ENCODE measurements at places on chromosomes 5 and 9.

DNA sequence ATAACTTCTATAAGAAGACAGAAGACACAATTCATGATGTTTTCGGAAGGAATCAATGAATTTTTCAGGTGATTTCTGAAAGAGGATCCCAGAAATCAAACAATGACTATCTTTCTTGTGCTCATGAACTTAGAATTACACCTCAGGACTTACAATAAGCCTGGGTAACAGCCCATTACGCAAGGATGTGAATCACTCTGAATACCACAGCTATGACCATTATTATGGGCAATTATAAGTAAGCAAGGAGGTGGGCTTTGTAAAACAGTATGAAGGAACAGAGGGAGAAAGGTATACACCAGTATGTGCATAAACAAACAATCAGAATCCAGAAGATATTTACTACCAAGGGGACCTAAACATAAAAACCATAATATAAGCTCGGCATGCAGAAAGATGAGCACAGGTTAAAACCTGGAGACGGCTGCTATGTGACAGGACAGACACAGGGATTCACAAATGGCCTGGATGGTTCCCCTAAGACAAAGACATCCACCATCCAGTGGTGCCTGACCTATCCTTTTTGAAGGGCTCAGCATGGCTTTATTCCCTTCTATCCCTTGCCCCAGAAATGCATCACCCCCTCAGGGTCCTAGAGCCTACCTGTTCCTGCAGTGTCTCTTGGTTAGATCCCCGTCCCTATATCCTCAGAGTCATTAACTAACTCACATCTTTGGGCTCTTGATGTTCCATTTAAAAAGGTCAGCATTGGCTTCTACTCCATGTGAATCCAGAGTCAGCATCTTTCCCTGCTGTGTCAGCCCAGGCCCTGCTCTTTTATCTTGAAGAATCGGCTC is 21.8 kb upstream of the PPP2CA start:
- peak; percentile 81 for DNase-seq

DNA sequence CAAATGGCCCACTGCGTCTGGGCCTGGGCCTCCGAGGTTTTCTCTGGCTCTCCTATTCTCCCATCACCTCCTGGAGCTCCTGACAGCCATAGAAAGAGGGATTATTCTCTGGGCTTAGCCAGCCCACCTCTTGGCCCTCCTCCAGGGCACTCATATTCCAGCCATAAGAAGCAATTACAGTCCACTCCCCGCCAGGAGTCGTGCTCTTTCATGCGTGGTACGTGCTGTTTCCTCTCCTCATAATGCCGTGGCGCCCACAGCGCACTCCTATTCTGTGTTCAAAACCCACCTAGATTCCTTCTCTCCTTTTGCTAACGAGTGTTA is 240.8 kb upstream of the ZNF462 start:
- DNase-seq: no peak

DNA sequence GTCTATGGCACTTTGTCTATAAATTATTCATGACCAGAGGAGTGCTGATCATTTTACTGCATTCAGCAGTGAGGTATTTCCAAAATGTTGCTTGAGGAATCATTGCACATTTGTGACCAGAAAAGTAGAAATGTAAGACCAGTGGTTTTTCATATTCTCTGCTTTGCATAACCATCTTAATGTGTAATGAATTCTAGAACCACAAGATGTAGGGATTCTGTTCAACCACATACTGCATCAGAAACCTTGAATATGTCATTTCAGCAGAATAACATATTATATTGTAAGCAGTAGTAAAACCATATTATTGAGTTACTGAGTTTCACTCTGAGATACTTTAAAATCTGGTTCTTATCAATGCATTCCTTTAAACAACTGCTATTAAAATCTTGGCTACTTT is 1243.4 kb downstream of the MAT2B start:
- no peak for DNase-seq

- no peak for DNase-seq
These were observed 393.1 kb downstream of the MAN2A1 start for GRCh38 chr5:110082863-110083262.

DNA sequence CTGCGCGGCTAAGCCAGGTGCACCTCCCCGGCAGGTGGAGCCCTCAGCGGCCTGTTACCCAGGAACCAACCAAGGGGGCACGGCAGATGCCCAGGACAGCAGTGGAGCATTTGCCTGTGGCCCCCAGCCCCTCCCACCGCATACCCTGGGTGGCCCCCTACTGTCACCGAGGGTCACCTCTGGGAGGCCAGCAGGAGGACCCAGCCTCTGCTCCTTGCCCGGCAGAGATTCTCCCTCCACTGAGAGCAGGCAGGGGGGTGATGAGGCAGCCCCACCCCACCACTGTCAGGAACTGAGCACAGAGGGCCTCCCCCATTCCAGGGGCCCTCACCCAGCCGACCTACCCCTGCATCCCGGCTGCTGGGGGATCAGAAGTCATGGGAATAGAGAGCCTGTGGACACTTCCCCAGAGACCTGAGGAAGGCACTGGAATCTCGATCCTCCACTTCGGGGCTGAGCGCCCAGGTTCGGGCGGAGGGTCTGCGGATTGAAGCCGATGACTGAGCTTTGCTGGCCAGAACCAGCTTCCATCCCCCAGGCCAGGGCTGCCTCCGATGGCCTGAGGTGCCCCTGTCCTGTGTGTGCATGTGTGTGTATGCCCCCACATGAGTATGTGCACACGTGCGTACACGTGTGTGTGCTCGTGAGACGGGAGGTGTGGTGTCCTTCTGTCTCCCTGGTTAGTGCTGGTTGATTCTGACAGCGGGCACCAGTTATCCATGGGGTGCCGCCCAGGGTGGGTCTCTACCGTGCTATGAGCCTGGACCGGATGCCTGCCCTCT is at the start of gene QRFP:
TSS of gene QRFP (minus strand) at position 580 of the 782 bp plus-strand sequence. CDS start 2,974 bp downstream, outside the sequence.
- no peak for DNase-seq

- DNase-seq: no peak
These were observed 100.9 kb upstream of the MAP1B start for GRCh38 chr5:72006361-72006760.

- no peak for DNase-seq
These were observed 468.2 kb downstream of the ARHGEF28 start for GRCh38 chr5:74094096-74094781.

DNA sequence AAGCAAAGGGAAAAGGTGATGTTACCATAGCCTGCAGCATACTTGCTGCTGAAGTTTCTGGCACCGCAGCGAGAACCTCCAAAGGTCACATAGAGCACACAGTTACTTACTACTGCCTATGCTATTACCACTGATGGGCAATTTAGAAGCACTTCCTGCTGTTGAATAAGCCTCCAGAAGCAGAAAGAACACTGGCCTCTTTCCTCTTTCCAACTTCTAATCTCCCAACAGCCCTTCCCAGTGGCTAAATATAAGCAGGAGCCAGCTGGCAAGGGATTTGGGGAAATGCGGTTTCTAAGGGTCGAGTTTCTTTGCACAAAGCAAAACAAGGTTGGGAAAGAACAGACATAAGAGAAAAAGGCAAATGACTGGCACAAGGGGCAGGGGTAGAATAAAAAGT is 669.2 kb upstream of the ACO1 start:
- no peak for DNase-seq

GRCh38 chr9:698276-698675 is 143.2 kb upstream of the DMRT1 start:
- DNase-seq: no peak

- peak; percentile 93 for DNase-seq
These were observed 992 bp upstream of the RPP25L start for GRCh38 chr9:34612788-34613390.

GRCh38 chr5:67857502-67857901 is 358.1 kb upstream of the PIK3R1 start:
- DNase-seq: no peak

DNA sequence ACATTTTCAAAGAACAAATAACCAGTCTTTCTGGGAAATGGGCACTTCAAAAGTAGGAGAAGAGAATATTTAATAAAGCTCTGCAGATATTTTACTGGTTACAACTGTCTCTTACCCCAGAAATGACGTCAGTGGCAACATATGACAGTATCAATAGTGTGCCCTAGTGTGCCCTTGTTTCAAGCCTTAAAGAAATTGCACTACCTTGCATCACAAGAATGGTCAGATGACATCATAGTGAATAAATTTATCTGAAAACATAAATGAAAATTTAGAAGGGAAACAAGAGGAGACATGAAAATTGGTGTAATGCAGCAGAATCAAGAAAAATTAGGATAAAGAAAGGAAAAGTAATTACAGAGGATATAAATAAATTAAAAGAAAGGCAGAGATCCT is 176.7 kb downstream of the GNAQ start:
- DNase-seq: no peak

GRCh38 chr5:179271821-179272325 is 73.4 kb downstream of the ADAMTS2 start:
- DNase-seq: no peak

GRCh38 chr5:2744485-2744884 is 7.0 kb downstream of the IRX2 start:
- DNase-seq: no peak

GRCh38 chr5:83891261-83891660 is 170.6 kb upstream of the HAPLN1 start:
- DNase-seq: no peak

DNA sequence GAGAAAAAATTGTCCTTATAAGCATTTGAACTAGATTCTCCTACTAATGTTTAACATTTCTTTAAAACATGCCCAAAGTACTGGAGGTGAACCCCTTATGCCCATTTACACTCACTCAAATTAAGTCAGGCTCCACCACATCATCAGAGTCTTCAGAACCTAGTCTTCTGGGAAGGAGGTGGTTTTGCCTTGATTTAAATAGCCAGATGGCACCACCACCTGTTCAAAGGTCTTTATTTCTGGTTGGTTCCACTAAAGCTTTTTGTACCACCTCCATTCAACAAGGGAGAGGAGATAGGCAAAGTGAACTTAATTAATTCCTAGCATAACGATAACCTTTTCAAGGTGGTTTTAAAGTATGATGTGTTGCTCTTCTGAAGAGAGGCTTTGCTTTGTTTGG is 189.5 kb downstream of the SLF1 start:
- DNase-seq: no peak

- peak; percentile 68 for DNase-seq
These were observed 10.9 kb upstream of the GADD45G start for GRCh38 chr9:89593727-89594427.

GRCh38 chr5:115869256-115869795 is 27.6 kb downstream of the AP3S1 start:
- no peak for DNase-seq

DNA sequence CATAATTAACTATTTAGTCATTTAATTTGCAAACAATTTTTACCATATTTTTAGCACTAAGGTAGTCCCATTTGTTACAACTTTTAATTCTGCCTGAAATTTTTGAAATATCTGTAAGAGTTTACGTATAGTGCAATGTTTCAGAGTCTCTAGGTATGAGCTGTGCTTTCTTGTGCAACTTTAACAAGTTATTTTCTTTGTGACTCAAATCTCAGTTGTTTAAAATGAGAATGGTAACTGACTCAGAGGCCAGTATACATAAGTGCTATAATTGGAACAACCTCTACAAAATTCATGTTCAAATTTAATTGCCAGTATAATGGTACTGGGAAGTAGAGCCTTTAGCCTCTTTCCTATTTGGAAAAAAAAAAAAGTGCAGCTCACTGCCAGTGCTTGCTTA is 14.2 kb upstream of the ZNF883 start:
- no peak for DNase-seq

- DNase-seq: no peak
These were observed 114.4 kb upstream of the ZNF366 start for GRCh38 chr5:72621576-72621975.

DNA sequence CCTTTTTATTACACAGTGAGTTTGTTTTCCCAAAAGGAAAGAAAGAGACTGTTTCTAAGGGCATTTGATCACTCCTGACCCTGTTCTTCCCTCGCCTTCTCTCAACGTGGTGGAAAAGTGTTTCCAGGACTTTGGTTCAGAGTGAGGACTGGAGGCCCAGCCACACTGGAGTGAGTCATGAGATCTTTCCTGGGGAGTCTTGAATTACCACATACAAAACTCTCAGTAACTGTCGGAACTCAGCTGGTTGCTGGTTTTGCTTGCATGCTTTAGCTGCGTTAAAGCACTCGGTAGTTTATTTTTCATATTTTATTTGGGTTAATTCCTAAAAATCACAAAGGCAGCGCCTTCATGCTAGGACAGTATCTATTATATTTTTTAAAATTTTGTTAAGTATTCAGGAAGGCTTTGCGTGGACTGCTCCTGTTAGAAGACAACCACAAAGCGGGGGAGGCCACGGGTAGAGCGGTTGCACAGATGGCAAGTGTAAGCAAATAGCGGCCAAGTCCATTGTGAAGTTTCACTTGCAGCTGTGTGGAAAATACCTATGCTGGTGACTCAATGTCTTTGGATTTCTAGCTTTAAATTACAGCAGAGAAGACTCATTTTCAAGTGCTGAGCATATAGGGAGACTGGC is 77.7 kb downstream of the ARSB start:
- DNase-seq: peak; percentile 95

- no peak for DNase-seq
These were observed 256.3 kb upstream of the TRIM32 start for GRCh38 chr9:116430849-116431248.

- DNase-seq: no peak
These were observed at the start of gene TGFBI for GRCh38 chr5:136028782-136029742. TSS of gene TGFBI (plus strand) at chr5:136028988. CDS start at chr5:136029056, 68 bp downstream.

DNA sequence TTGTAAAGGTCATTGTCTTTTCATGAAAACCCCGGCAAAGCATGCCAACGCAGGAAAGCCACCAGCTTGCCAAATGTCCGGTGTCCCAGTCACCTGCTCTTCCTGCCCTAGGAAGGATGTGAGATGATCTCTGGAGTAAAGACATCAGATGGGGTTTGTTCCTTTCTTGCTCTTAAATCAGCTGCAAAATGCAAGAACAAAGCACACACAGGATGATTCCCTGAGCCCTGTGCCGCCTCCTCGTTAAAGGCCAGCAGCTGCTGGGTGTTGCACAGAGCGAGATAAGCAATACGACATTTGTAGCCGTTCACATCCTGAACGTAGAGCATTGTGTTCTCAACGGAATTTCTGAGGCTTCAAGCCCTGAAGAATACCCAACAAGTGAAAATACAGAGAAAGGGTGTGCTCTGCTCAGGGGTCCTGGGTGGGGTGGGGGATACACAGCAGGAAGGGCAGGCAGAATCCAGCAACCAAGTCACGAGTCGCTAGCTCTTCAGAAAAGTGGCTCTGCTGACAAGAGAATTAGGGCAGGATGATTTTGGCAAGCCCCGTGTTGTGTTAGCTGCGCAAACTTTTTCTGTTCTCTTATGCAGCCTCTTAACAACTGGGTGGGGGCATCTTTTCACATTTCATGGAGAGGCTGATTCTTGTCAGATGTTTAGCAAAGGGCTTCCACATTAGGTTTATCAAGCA is 229.2 kb upstream of the MAP3K1 start:
- DNase-seq: peak; percentile 66

- DNase-seq: no peak
These were observed 130.0 kb downstream of the MPDZ start for GRCh38 chr9:13149454-13149853.

- no peak for DNase-seq
These were observed 18.1 kb downstream of the PITX1 start for GRCh38 chr5:135015942-135016341.

Measured in NB4 (cell line).